ENCODE measurements at places on chromosomes 16 and 17.

DNA sequence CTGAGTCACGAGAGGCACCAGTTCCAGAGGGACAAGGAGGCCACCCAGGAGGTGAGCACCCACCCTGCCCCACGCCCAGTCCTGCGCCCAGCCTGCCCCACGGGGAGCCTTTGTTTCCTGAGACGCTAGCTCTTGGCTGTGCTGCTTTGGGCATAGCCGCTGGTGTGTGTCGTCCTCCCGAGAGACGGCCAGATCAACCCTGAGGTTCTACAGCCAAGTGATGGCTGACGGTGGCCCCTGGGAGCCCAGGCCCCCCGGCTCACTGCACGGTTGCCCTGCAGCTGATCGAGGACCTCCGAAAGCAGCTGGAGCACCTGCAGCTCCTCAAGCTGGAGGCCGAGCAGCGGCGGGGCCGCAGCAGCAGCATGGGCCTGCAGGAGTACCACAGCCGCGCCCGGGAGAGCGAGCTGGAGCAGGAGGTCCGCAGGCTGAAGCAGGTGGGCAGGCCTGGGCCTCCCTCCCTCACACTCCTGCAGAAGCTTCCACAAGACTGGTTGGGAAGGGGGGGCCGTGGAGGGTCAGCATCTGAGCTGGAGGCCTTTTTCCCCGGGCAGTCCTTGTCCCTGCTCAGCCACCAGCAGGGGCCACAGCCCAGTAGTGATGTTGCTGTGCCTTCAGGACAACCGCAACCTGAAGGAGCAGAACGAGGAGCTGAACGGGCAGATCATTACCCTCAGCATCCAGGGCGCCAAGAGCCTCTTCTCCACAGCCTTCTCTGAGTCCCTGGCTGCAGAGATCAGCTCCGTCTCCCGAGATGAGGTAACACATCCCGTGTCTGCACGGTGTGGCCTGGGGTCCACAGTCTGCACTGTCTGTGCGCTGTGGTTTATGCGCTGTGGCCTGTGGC is 7.4 kb upstream of the CAPN15 start:
- DNase-seq: no peak

DNA sequence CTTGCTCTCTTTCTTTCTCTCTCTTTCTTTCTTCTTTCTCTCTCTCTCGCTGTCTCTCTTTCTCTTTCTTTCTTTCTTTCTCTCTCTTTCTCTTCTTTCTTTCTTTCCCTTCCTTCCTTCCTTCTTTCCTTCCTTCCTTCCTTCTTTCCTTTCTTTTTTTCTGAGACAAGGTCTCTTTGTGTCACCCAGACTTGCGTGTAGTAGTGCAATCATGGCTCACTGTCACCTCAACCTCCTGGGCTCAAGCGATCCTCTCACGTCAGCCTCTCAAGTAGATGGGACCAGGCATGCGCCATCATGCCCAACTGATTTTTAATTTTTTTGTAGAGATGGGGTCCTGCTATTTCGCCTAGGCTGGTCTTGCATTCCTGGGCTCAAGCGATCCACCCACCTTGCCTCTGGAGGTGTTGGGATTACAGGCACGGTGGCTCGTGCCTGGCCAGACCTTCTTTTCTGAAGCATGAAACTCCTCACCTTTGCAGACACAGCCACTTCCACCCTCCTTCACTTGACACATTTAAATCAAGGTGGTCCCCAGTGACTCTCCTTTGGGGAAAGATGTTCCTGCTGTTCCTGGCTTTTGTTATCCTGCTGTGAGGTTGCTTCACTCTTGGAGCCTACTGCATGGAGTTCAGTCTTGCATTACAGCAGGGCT is 26.8 kb upstream of the NKD1 start:
- DNase-seq: no peak

DNA sequence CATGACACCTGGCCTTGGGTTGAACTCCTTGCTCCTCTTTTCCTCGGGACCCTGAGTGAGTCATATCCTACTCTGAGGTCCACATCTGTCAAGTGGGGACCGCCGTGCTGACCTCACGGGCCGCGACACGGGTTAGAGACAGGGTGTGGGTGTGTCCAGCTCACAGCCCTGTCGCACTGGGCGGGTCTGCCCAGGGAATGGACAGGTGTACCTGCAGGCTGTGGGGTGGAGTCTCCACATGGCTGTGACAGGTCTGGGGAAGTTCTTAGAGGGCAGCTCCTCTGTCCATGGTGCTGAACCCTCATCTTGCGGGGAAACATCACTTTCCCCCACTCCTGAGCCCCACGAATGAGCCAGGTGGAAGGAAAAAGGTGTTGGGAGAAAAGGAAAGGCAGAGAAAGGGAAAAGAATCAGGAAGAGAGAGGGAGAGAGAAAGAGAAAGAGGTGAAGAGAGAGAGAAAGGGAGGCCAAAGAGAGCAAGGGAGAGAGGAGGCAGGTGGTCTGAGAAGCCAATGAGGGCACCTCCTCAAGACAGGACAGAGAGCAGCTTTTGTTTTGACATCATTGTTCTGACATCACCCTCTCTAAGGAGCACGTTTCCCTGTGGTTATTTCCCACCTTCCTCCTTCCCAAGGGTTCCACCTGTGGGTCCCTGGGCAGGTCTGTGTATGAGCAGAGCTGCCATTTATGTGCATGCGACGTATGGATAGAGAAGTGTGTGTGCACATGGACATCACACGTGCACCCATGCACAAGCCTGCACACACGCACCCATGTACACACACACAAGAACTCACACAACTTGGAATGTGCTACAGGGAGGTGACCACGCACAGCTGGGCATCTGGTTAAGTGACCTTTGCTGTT is 32.6 kb upstream of the CBFA2T3 start:
- DNase-seq: peak; percentile 17

DNA sequence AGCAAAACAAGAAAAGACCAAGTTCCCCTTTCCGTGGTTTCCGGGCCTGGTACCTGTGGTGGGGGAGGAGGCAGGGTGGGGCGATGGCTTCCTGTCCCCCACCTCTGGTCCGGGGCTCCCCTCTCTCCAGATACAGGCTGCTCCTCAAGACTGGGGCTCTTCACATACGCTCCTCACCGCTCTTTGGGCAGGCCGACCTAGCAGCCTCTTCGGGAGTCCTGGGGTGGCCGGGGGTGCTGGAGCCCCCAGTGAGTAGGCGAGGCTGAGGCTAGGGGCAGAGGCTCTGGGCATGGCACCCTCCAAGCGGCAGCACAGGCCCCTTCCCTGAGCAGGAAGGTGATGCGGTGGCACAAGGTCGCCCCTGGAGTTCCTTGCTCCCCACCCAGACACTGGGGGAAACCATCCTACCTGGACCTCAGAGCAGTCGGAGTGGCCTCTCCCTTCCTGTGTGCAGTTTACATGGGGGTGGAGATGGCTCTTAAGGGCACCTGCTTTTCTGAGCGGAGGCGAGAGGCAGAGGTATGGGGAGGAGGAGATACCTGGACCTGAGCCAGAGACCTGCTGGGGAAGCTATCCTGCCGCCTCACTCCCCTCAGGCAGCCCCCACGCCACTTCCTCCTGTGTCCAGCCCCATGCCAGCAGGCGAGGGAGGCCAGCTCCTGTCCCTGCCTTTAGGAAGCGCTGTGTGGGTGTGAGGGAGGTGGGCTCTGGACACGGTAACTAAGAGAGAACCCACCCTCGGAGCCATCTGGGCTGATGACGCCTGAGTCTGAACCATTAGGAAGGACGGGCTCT is 891 bp downstream of the CORO1A start:
- peak; percentile 70 for DNase-seq

Data from activated CD4-positive, alpha-beta T cell treated with anti-CD3 and anti-CD28 coated beads for 4 hours (primary cell).